ENCODE measurements at places on chromosomes 11 and 22. TPM values are rescaled to one million over a fixed set of nuclear protein-coding genes. Genes with fewer than 3 reads are reported as not detected.

The SLC22A6 gene
- not detected for total RNA-seq

The INS gene
- total RNA-seq, result not detected

The SLC6A5 gene
- not detected for total RNA-seq

The SOX10 gene
- not detected for total RNA-seq

The ENTHD1 gene
- total RNA-seq, result not detected

The MIOX gene
- total RNA-seq, result not detected

The THY1 gene
- 13.4 TPM for total RNA-seq

Data from A549 treated with AZD2906 at 1 μM for 4 hours (cell line).